Esophagus squamous epithelium (tissue), 5 donors: ENCODE measurements at places on chromosomes 16 and 17. TPM values are rescaled to one million over a fixed set of nuclear protein-coding genes. Genes with fewer than 3 reads are reported as not detected.

Gene NTN1
- 15.8 TPM for total RNA-seq

Gene RCVRN
- not detected for total RNA-seq

Gene PHF12
- 35.6 TPM for total RNA-seq

Gene CCL15
- not detected for total RNA-seq

Gene MFSD6L
- total RNA-seq, result 0.57 TPM

Gene NPIPB13
- not detected for total RNA-seq

Gene CX3CL1
- 14.8 TPM for total RNA-seq

Gene TPSB2
- 22.3 TPM for total RNA-seq

Gene XAF1
- 24.0 TPM for total RNA-seq

DNA sequence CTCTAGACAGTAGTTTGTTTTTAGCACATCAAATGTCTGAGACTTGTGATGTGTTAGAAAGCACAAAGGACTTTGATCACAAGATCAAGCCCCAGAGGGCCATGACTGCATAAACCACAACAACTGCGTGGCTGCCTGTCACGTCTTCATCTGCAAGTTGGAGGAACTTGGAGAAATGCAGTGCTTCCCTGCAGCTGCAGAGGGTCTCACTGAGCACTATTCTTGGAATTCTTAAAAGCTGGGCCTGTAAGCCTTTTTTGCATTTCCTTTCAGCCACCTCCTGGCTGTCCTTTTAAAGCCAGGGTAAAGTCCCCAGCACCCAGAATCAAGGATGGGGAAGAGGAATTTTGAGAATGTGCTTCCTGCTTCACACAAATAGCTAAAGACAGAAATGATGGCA, 431.3 kb downstream of the MAF start:
- no peak for DNase-seq

DNA sequence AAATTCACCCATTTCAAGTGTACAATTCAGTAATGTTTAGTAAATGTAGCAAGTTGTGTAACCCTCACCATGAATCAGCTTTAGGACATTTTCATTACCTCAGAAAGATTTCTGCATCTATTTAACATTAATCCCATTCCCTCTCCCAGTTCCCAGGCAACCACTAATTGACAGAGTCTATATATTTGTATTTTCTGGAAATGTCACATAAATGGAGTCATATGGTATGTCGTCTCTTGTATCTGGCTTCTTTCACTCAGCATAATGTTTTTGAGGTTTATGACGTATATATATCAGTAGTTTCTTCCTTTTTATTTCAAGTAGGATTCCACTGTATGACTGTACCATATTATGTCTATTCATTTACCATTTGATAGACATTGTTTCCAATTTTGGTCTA, 199.8 kb downstream of the CYB561 start:
- no peak for DNase-seq

DNA sequence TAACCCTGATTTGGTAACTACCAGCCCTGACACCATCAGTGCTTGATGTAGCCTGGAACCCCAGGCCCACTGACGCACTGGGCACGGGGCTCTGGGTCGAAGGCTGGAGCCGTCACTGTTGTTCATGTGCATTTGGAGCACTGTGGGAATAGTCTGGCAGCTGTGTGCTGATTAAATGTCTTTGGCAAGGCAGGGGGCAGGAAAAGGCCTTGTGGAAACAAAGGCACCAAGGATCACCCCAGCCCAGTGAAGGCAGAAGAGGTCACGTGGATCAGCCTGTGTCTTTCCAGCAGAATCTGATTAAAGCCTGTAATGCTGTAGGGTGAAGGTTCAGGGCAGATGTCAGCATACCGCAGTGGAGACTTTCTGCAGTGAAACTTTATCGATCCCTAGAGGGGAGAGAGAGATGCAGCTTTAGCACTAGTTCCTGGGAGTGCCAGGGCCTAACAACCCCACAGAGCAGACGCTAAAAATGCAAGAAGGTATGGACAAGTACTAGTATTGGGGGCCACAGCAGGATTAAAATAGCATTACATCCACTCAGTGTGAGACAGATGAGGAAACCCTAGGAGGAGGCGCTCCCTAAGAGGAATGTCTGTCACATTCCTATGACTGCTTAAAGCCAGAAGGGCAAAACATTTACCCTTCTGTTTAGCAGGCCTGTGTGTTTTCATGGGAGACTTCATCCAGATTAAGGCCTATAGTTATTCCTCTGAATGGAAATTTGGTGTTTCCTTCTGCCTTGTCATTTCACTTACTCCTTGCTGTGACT, 9.7 kb downstream of the ZNHIT3 start:
- no peak for DNase-seq

DNA sequence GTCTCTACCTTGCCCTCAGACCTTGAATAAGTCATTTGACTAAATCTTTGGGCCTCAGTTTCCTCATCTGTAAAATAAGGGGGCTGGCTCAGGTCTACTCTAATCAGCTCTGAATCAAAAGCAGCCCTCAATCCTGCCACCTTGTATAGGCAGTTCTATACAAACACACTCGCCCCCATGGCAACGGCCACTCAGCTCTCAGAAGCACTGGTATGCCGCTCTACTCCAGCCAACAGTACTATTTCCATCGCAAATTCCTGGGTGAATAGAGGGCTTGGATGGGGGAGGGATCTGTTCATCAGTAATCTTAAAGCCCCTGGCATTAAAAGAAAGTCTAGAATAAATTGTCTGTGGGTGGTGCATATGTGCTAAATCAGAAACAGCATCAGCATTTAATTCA, 21.2 kb upstream of the TAOK1 start:
- no peak for DNase-seq

DNA sequence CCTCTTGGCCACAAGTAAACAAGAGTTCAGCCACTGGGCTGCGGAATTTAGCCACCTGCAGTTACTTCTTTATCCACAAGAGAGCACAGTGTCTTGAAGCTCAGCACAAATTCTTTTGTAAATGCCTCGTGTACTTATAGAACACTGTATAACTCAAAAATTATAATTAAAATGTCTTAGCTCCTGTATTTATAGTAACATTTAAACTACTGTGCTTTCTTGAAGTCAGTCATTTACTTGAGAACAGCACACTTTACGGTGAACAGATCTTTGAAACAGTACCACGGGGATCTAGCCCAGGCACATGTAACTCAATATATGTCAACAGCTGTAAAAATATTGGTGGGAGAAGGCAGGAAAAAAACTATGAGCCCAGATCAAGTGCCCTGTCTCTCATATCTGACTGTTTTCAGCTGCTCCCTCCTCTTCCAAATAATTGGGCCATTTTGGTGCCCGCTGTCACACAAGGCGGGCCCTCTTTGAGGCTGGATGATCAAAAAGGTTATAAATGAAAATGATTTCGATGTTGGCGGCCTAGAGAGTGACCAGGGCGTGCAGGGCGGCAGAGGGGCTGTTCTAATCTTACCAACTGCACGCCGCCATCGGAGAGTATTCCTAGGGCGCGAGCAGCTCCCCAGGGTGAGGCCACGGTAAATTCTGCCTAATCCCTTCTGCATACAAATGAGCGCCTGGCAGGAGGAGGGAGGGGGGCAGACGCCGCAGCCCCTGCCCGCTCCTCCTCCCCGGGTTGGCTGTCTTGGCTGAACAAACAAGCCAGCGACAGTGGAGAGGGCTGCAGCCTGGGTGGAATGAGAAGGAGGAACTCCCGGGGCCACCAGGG, 183.2 kb downstream of the C16orf78 start:
- no peak for DNase-seq

DNA sequence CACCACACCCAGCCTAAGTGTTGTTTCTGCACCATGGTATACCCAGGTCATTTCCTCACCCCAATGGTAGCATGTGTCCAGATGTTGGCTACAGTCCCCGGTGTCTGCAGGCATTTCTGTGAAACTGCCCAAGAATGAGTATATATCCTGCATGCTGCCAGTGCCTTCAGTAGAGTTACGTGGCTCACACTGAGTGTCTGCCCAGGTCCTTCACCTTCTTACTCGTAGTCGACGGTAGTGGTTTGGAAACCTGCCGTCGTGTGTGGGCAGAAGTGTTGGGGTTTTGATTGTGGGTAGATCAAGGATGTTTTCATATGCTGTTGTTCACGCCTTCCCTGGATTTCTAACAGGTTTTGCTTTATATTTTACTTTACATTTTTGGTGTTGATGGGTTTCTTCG, 16.8 kb downstream of the TCF25 start:
- DNase-seq, result no peak

- DNase-seq, result no peak
These were observed 91.8 kb downstream of the NCOR1 start for GRCh38 chr17:16123531-16123930.

DNA sequence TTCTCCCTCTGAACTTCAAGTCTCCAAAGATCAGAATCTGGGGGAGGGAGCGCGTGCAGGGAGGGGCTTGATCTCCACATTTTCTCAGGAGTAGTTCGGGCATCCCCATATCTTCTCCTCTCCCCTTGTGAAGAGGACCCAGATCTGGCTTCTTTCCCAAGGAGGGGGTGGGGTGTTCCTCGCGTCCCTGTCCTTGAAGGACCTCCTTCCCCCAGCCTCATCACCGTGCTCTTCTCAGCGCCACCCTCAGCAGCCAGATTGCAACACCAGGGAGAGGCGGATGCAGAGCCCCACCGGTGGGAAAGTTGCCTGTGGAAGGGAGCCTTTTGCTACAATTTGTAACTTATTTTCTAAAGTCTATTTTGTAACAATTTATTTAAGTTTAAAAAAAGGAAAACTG, 5.7 kb downstream of the PRSS53 start:
- no peak for DNase-seq

DNA sequence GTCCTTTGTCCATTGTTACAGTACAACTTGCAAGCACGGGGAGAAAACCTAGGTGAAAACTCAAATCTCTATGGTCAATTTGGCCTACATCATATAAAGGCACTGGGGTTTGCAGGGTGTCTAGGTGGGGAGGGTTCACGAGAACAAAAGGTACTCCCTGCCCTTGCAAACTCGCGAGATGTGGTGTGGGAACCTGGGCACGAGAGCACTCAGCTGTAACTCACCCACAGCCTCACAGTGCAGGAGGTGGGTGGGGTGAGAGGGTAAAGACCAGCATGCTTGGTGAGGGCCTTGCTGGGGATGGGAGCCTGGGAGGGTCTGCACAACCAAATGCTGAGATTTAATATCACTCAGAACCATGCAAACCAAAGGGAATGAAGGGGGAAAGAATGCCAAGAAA, 18.4 kb upstream of the ZNF594 start:
- DNase-seq, result no peak

- DNase-seq, result no peak
These were observed 790 bp downstream of the CRHR1 start for GRCh38 chr17:45784741-45785479.

DNA sequence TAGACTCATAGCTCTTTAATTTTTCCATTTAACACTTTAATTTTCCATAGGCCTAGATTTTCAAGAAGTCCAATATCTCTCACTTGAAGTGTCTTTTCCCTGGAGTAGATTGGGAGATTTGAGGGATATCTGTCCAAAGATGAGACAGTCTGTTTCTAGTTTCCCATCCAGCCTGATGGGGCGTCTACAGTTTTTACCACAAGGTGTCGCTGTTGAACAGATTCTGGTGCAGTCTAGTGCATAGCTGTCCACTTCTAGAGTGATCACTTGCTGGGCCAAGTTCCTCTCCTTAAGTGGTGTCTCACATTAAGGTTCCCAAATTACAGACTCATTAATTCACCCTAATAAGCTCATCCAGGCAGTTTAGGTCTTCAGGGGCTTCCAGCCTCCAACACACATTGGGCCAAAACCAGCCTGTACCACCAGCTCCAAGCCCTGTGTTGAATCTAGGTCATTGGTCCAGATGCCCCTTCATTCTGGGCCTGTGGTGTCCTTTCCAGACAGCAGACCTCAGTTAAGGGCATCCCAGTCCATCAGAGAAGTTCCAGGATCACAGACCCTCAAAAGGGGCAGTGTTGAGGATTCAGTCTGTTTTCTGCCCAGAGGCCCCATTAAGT, 9.4 kb downstream of the SNX20 start:
- DNase-seq, result no peak

GRCh38 chr16:46696957-46697356, 7.5 kb downstream of the ORC6 start:
- no peak for DNase-seq

- no peak for DNase-seq
These were observed 171.3 kb upstream of the RPL38 start for GRCh38 chr17:74032222-74032621.

- no peak for DNase-seq
These were observed 3.9 kb downstream of the ZNF750 start for GRCh38 chr17:82835766-82836512.
